Dermis blood vessel endothelial cell (primary cell): ENCODE measurements at places on chromosomes 12 and 14.

DNA sequence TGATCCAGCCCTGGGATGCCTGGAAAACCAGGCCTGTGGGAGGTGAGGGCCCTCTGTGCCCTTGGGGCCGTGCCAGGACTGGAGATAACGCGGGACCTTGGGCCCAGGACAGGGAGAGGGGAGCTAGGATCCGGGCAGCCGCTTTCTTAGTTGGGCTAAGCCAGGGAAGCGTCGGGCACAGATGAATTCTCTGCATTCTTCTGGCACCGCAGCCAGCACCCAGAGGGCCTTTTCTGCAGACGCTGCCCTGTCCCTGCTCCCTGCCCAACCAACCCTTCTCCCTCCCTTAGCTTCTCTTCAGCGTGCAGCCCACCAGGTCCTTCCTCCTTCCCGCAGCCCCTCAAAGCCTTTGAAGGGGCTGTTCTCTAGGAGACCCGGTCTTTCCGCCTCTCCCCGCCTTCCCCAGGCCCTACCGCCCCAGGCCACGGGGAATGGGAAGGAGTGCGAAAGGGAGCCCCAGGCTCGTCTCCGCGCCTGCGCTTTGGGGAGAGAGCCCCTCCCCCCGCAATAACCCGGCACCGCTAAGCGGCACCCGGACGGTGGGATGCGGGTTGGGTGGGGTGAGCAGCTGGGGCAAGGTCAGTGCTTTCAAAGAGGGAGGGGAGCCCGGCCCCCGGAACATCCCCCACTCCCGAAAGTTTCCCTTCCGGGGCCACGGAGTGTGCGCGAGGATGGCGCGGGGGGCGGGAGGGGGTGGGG lies 663 bp downstream of the NCKAP5L start:
- peak; percentile 64 for DNase-seq

DNA sequence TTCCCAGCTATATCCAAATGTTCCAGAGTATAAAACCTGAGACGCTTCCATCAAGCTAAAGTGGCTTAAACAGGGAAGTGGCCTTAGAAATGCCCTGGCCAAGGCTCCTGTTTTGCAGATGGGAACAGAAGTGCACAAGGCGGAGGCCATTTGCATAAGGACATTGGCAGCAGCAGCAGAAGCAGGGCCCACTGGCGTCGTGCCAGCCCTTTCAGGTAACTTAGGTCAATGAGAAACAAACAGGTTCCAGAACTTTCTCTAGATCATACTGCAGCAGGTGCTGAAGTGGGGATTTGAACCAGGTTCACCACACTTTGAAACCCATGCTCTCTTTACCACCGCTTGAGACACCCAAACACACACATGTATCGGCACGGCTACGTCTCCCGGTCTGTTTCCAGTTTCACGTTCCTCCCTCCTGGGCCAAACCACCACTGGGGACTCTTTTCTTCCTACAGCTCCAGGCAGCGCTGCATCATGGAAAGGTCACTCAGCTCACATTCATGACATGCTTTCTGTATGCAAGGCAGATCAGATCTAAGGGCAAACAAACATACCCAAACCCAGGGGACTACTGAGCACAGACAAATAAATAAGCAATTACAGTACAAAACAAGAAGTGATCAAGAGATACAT lies 46.0 kb upstream of the PLEKHG6 start:
- no peak for DNase-seq

- DNase-seq, result no peak
Measured at GRCh38 chr12:82089369-82090121, 268.6 kb downstream of the CCDC59 start.

DNA sequence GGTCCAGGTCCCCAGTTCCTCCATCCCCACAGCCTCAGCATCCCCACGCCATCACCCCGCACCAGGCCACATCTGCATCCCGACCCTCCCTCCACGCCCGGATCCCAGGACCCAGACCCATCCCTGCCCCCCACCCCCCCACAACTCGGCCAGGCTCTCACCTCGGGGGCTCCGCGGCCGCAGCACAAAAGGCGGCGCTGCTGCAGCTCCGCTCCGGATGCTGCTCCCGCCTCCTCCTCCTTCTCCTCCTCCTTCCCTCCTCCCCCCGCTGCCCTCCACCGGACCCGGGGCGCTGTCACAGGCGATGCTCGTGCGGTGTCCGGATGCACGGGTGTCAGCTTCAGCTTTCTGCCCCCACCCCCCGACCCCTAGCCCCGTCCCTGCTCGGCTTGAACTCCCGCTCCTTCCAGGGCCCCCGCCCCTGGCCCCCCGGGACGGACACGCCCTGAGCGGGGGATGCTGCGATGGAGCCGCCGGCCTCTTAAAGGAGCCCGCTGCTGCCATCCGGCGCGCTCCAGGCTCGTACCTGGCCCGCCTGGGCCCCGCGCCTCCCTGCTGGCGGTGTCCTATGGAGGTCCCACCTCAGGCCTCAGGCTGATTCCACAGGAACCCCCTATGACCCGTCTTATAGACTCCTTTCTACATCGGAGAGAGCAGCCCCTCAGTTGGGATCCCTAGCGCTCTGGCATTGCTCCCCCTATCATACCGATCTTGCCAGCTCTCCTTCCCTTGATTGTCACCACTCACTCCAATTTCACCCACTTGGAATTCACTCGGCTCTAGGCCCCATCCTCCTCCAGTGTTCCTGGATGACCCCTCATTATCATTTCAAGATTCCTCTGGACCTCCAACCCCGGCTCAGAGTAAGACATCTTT lies at the start of gene MAP3K12:
TSS of gene MAP3K12 (minus strand) at position 193 of the 876 bp plus-strand sequence. CDS start 12,067 bp downstream, outside the sequence.
- DNase-seq, result peak; percentile 40

DNA sequence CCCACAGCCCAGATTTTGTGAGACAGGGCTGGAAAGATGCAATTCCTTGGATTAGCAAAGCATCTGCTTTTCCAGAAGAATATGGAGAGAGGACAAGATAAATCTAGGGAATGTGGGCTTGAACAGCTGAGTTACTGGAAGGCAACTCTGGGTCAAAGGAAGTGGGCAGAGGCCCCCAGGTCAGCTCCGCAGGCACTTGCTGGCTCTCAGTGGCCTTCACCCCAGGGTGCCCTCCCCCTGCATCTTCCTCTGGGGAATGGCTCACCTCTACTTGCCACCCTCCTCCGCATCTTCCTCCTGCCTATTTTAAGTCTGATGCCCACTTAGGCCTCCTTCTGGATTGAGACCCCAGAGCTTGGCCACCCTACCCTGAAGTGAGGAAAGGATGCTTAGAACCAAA lies 10.5 kb upstream of the PNMA1 start:
- no peak for DNase-seq

- no peak for DNase-seq
Measured at GRCh38 chr14:78618368-78618767, 448.2 kb downstream of the NRXN3 start.

DNA sequence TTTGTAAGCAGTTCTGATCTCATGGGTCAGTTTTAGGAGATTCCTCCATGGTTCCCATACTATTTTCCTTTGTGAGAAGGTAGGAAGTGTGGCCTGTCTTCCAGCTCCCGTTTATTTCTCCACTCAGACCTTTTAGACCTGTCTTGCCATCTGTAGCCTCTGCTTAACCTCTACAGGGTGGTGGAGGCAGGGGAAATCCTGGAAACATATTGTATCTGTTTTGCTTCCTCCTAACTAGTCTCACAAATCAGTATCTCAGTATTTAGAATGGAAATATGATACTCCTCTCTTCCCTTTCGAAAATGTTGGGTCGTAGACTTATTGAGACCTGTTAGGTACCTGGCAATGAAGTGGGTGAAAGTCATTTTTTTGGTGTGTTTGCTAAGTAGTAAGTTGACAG lies 399.4 kb upstream of the RGS6 start:
- peak; percentile 15 for DNase-seq

DNA sequence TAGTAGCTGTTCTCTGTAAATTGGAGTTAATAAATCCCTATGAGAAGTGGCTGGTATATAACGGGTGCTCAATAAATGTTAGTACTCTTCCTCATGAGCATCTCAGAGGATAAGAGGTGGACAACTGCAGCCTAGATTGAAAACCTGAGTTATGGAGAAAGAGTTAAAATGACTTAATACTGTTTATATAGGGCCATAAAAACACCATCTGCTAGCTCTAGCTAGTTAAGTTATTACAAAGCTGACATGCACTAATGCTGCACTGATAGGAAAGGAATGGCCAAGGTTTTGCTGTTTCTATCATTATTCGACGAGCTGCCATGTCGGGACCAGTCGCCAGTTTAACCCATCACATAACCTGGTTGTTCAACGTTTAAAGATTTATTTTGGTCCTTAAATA lies 72.0 kb upstream of the SEL1L start:
- no peak for DNase-seq

- no peak for DNase-seq
Measured at GRCh38 chr12:546265-546919, 86.7 kb downstream of the B4GALNT3 start.

GRCh38 chr12:94714378-94715114 lies 64.2 kb upstream of the TMCC3 start:
- DNase-seq, result peak; percentile 95

- no peak for DNase-seq
Measured at GRCh38 chr14:85688006-85688405, 158.1 kb downstream of the FLRT2 start.

DNA sequence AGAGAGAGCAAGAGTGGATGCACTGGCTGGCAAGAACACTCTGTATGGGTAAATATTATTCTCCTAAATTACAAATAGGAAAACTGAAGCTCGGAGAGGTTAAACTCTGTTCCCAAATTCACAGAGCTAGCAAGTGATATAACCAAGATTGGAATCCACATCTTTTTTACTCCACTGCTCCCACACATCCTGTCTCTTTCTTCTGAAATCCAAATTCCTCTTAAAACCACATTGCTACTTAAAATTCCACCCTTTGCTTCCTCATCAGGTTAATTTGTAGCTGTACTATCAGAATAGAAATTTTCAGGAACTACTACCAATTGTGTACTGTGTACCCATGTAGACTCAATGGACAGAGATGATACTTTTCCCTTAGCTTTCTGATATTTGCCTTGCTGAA lies 74.4 kb downstream of the ARMH4 start:
- no peak for DNase-seq

- DNase-seq, result no peak
Measured at GRCh38 chr14:29321646-29322045, 555.1 kb downstream of the FOXG1 start.

GRCh38 chr12:67772267-67773169 lies 124.0 kb downstream of the DYRK2 start:
- no peak for DNase-seq

DNA sequence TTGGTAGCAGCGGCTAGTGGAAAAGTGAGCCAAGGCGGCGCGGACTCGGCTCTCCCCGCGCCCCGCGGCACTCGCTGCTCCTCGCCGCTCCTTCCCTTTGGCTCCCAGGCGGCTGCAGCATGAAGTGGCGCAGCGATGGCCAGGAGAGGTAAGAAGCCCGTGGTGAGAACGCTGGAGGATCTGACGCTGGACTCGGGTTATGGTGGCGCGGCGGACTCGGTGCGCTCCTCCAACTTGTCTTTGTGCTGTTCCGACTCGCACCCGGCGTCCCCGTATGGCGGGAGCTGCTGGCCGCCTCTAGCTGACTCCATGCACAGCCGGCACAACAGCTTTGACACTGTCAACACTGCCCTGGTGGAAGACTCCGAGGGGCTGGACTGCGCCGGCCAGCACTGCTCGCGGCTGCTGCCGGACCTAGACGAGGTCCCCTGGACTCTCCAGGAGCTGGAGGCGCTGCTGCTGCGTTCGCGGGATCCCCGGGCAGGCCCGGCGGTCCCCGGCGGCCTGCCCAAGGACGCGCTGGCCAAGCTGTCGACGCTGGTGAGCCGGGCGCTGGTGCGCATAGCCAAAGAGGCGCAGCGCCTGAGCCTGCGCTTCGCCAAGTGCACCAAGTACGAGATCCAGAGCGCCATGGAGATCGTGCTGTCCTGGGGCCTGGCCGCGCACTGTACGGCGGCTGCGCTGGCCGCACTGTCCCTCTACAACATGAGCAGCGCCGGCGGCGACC lies 225.6 kb upstream of the CRY1 start:
- DNase-seq, result peak; percentile 54

GRCh38 chr14:41303506-41303905 lies 303.2 kb upstream of the LRFN5 start:
- DNase-seq, result no peak

- DNase-seq, result no peak
Measured at GRCh38 chr14:92638904-92639303, 109.5 kb downstream of the LGMN start.

DNA sequence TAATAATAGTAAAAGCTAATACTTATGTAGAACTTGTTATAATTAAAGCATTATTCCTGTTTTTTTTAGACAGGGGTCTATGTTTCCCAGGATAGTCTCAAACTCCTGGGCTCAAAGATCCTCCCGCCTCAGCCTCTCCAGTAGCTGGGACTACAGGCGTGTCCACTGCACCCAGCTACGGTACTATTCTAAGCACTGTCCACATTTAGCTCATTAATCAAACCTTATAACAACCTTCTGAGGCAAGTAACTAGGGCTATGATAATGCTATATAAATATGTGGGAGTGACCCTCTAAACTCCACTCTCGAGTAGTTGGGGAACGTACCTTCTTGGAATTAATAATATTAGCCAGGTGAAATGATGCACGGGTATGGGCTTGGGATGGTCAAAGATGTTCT lies 60.7 kb upstream of the NR2C1 start:
- DNase-seq, result no peak

GRCh38 chr14:46581036-46581671 lies 70.4 kb downstream of the RPL10L start:
- peak; percentile 18 for DNase-seq

DNA sequence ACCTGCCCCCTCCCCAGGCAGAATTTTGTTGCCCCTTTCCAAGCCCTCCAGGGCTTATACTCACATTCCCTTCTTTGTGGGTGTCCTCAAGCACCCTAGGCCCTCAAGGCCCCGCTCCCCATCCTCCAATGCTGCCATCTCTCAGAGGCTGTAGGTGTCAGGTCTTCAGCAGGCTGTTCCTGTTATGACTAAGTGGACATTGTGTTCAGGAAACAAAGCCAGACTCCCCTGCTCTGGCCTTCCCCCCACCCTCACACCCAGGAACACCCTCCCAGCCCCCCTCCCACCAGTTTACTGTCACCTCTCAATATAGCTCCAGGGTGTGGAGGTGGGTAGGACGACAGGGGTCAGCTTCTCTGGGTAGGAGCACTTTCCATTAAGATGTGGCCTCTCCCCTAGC lies 1.4 kb upstream of the MYH6 start:
- DNase-seq, result no peak
